ENCODE measurements at places on chromosomes 12 and 14. TPM values are rescaled to one million over a fixed set of nuclear protein-coding genes. Genes with fewer than 3 reads are reported as not detected.

- no peak for DNase-seq
Observed at GRCh38 chr12:26134540-26134939, 9.7 kb upstream of the BHLHE41 start.

DNA sequence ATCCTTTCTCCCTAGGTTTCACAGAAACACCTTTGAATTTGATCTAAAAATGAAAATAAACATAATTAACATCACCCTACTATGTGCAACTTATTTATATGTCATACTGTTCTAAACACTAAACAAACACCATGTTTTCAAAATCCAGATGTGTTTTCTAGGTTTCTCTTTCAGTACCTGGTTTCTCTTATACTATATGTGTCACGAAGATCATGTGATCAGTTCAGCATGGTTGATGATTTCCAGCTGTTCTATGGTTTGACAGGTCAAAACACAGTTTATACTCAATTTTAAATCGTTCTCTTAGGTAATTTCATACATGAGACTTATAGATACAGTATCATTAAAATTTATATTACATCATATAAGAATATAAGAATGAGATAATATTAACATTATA lies 373.1 kb downstream of the SOX5 start:
- no peak for DNase-seq

DNA sequence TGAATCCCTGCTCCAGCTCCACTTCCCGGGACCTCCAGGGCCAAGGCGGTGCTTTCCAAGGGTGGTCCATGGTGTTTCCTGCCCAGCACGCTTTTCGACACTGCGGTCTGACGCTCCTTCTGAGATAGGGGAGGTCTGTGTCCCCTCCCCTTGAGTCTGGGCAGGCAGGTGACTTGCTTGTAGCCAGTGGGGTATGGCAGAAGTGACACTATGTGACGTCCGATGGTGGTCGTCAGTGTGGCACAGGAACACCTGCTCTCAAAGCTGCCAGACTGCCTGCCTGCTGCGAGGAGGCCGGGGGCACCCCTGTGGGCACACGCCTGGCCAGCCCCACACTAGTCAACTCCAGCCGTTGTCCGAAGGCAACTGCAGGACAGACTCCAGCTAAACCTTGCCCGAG lies 16.0 kb upstream of the TRAF3 start:
- no peak for DNase-seq

GRCh38 chr12:18719922-18720510 lies 17.8 kb downstream of the PLCZ1 start:
- DNase-seq: peak; percentile 36

DNA sequence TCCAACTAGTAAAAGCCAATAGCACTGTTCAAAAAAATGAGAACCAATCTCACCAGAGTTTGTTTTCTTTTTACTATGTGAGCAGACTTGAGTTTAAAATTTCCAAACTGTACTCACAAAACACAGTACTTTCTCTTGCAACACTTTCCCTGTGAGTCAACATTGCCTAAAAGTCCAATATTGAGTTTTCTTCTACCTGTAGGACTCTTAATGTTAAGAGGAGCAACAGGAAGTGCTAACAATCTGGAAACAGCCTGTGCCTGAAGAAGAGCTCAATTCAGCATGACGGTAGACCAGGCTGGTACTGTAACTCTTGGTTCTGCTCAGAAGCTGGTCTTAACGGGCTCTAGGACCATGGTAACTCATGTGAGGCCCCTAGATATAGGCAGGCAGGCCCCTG lies 144.3 kb downstream of the MED13L start:
- no peak for DNase-seq

DNA sequence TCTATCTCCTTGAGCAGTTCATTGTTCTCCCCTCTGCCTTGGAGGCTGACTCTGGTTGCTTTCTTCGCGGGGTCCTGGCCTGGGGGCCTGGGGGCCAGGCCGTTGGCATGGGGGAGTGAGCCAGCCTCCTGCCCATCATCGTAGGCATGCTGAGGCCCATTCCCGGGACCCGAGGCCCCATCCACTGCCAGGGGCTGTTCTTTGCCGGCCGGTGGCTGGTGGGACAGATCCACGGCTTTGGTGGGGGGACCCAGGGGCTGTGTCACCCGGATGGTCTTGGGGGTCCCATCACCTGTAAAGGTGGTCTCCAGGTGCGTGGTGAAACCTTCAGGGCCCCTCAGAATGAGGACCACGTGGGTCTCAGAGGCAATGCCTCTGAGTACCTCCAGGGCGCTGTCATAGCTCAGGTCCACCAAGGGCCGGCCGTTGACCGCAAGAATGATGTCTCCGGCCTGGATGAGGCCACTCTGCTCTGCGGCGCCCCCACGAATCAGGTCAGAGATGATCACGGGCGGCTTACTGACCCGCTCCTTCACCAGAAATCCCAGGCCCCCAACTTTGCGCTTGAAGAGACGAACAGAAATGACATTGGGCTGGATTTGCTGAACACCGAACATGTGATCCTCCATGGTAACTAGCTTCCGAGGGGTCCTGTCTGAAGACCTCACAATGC lies 30.8 kb downstream of the NOS1 start:
- no peak for DNase-seq

The GPR68 gene
- 0.81 TPM for total RNA-seq

The ALKBH2 gene
- total RNA-seq: 13.3 TPM

The CD163 gene
- total RNA-seq: not detected
